H7 (cell line): ENCODE measurements at places on chromosomes 4 and X. TPM values are rescaled to one million over a fixed set of nuclear protein-coding genes. Genes with fewer than 3 reads are reported as not detected.
A peak's percentile ranks its signal among the peaks of the same experiment; 100 is the strongest.

DNA sequence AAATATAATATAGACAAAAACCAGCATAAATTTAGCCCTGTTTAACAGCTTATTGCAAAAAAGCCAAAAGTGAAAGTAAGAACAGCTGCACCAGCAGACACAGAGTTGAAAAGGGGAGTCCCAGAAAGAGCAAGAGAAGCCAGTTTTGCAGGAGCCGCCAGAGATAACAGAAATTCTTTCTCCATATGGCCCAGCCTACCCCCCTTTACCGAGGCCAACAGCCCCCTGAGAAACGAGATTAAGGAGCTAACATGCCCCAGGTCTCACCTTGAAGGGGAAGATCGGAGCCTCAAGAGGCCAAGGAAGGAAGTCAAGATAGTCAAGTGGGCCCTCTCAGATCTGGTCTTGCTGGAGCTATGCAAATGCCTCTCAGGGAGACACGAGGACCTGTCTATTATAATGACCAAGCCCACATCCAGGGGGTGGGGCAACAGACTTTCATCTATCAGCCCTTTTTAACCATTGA is 4.8 kb downstream of the ACOX3 start:
- DNase-seq = no peak

The AMOT gene
- total RNA-seq = 6.5 and 10.2 TPM in 2 replicates

The ARL9 gene
- total RNA-seq = not detected in 2 replicates

DNA sequence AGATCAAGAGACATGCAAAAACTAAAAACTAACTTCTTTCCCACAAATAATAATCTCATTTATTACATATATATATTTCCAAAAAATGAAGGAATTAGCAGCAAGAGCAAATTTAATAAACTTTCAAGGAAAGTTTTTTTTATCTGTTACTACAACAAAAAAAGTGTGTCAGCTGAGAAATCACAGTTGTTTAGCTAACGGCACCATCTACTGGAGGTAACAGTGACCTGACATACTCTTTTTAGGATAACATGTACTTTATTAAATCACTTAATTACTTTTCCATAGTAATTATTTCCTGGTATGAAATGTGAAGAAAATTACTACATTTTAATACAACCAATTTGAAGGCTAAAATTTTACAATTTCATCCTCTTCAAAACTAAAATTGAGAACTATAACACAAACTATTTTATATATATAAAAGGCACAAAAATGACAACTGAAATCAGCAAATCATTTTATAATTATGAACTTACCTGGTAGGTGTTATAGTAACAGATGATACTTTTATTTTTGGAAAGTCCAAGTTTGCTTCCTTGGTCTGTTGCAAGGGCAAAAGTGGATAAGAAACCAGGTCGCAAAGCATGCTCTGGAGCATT is 9.1 kb downstream of the LAMTOR3 start:
- peak; percentile 22 for DNase-seq
